ENCODE measurements at places on chromosomes 1 and 21.

DNA sequence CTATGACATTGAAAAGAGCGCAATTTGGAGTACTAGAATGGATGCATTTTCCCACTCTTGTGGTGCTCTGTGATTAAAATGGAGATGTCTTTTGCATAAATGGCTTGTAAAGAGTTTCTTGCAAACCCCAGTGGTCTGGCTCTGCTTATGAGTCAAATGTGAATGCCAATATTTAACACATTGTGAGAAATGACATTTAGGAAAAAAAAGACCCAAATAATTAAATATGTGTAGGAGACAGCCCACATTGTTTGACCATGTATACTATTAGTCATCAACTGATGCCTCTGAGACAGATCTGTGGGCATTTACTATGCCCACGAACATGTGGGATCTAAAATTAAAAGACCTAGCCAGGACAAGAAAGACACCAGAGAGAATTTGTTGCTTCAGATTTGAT is 22.2 kb upstream of the RUNX1 start:
- DNase-seq: no peak

GRCh38 chr1:103373991-103374390 is 151.5 kb upstream of the RNPC3 start:
- no peak for DNase-seq

DNA sequence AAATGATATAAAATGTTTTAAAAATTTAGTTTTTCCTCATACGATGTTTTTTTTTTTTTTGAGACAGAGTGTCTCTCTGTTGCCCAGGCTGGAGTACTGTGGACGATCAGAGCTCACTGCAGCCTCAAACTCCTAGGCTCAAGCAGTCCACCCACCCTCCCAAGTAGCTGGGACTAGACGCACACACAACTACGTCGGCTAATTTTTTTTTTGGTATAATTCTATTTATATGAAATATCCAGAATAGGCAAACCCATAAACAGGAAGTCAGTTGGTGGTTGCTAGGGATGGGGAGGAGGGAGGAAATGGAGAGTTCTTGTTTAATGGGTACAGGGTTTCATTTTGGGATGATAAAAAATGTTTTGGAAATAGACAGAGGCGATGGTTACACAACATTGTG is 56.5 kb downstream of the WARS2 start:
- DNase-seq: no peak

DNA sequence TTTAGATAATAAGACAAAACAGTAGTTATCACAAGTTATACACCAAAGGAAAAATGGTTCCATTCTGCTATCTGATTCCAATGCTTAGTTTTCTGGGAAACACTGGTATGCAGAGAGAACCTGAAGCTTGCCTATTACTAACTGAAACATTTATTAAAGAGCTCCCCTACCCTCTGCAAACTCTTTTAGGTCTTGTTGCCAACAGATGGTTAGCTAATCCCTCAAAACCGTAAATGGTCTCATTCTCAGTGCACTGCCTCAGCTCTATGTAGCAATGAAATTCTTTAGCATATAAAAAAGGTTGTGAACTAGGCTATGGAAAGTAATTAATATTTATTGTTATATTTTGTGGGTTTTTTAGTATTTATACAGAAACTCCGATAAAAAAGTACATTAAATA is 20.4 kb downstream of the C21orf91 start:
- DNase-seq: no peak

GRCh38 chr1:102772831-102773230 is 335.5 kb downstream of the COL11A1 start:
- no peak for DNase-seq

GRCh38 chr1:84797603-84798002 is 95.4 kb downstream of the LPAR3 start:
- no peak for DNase-seq

DNA sequence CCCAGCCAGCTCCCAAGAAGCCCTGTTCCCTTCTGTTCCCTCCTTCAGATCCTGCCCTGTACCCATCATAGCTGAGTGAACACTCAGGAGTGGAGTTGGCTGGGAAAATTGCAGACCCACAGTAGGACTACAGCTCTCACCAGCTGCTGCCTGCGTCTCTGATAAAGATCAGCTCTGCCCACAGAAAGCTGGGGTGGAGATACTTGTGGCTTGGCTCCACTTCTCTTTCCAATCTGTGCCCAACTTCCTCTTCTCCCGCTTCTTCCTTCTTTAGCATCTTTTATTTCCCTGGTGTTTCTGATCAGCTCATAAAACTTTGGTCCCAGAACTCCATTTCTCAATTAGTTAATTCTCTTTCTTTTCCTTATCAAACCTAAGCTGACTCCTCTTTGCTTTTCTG is 5.5 kb upstream of the CD1A start:
- no peak for DNase-seq

DNA sequence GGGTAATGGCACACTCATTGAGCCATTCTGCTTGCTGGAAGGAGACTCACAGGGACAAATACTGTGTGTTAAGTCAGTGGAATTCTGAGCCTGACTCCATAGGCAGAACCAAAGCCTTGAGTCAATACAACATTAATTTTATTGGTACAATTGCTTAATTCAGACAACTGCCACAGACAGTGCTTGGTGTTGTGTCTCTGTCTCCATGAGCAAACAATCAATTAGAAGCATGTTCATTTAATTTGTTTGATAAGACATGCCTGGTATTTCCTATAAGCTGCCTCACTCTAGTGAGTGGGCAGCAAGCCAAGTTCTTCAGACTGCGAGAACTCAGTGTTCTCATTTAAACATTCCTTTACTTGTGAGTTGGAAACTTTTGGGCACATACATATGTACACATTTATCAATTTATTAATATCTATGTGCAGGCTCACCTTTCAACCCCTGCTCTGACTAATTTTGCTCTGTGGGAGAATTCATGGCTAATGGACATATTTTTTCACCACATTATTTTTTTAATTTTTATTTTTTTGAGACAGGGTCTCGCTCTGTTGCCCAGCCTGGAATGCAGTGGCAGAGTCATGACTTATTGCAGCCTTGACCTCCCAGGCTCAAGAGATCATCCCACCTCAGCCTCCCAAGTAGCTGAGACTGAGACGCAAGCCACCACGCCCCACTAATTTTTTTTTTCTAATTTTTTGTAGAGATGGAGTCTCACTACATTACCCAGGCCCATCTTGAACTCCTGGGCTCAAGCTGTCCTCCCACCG is 4.5 kb upstream of the SRSF10 start:
- DNase-seq: no peak

DNA sequence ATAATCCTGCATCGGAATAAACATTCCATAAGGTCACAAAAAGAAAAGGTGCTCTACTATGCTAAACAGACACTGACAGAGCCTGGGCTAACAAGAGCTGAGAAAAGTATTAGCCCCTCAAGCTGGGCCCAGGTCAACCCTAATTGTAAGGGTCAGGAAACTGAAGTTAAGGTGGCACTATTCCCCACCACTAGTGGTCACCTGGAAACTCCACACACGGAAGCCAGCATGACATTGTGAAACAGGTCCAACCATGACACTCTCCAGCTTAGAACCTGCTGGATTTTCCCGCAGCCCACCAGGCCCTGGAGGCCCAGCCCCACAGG is 1.2 kb downstream of the PTTG1IP start:
- no peak for DNase-seq

- DNase-seq: no peak
Measured at GRCh38 chr21:41458121-41458520, 32.1 kb downstream of the MX1 start.

- no peak for DNase-seq
Measured at GRCh38 chr1:98949166-98949565, 55.5 kb downstream of the PLPPR5 start.

DNA sequence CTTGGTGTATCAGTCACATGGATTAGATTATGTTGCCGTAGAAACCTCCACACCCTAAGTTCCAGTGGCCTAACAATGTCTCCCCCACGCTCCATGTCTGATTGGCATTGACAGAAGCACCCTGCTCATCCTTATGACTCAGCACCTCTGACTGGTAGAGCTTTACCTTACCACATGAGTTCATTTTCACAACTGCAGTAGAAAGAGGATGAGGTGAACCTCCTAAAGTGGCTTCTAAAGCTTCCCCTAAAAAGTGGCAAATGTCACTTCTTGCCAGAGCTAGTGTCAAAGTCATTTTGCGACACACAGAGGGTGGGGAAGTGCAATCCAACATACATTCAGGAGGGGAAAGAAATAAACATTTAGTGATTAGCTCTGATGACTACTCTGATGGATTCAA is 30.6 kb upstream of the LYPD8 start:
- no peak for DNase-seq

DNA sequence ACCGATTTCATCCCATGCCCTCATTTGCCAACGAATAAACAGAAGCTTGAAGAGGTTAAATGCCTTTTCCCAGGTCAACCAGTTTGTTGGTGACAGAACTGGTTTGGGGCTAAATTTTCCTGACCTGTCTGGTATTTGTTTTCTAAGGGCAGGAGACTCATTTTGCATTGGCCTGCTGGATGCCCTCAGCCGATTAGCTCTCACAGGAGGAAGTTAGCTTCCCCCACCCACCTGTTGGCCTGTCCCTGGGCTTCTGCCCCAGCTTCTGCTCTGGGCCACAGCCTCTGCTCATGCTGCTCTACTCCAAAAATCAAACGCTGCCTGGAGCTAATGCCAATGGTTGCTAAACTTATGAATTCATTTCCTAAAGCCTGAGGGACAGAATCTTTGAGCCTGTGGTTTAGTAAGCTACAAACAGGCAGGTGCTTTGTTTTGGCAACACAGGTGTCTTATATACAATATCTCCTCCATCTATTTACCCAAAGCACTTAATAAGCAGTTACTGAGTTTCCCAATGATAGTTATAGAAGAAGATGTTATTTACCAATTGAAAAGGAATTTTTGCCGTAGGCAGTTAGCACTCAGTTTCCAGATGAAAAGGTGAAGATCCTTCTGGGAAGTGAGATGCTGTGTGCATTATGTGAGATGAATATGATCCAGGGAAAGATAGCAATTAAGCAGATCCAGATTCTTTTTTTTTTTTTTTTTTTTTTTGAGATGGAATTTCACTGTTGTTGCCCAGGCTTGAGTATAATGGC is 82.3 kb downstream of the TM2D1 start:
- DNase-seq: no peak

DNA sequence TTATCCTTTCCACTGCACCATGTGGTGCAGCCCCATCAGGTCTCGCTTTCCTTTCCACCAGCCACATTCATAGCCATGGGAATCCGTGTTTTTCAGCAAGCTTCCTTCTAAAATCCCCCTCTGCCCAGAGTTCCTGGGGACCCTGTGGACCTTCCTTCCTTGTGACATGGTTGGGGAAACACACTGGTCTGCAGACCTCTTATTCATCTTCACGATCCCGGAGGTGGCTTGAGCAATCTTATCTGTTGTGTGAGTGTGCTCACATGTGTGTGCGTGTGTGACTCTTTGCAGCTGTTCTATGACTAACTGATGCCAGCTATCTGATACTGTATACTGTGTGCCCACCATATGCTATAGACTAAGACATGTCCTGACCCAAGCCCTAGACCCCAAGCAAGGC is 15.6 kb upstream of the IL10 start:
- no peak for DNase-seq

DNA sequence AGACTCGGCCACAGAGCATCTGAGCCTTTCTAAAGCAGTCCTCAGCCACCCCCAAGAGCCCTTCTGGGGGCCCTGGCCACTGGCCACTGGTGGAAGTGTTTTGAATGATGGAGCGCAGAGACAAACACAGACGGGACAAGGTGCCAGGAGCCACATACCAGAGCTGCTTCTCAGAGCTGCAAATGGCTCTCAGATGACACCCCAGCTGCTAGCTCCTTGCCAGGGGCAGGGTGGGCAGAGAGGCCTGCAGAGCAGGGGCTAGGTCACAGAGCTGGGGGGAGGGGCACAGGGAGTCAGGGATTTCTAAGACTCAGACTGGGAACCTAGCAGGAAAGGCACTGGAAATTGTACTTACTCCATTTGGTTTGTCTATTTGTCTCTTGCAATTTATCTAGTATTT is 30.4 kb downstream of the KCNN3 start:
- no peak for DNase-seq

DNA sequence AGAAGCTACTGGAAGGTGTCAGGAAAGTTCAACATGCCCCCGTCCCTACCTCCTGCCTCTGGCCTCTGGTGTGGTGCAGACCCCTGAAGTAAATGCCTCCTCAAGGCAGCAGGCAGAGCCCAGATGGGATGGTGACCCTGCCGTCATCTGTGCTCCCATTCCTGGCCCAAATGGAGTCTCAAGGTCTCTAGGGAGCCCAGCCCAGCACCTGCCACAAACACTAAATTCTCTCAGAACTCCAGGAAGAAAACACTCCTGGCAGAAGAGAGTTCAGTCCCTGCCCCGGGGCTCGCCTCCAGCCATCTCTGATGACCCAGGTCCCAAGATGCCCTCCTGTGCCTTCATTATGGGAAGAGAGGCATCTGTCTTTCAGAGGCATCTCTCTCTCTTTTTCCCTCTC is 261.6 kb upstream of the TMEM51 start:
- no peak for DNase-seq

GRCh38 chr21:21114461-21114860 is 116.3 kb downstream of the NCAM2 start:
- no peak for DNase-seq

- DNase-seq: peak; percentile 29
Measured at GRCh38 chr1:58785442-58786058, 1.7 kb upstream of the JUN start.

- no peak for DNase-seq
Measured at GRCh38 chr1:223836586-223836985, 9.2 kb downstream of the TP53BP2 start.

DNA sequence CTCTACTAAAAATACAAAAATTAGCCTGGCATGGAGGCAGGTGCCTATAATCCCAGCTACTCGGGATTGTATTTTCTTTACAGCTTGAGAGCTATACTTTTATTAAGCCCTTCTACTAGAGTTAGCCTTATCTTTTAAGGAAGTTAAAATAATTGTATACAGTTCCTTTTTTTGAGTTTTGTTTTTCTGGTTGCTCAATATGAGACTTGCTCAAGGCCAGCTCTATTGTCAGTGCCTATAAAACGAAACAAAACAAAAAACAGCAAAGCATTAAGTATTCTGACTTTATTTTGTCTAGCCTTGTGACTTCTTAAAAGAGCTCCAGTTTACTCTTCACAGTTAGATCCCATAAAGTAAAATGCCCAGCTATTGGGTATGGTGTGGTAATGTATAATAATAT is 17.2 kb downstream of the PKN2 start:
- no peak for DNase-seq

All from progenitor cell of endocrine pancreas (in vitro differentiated cells).